ENCODE measurements at places on chromosomes 3 and 15.

DNA sequence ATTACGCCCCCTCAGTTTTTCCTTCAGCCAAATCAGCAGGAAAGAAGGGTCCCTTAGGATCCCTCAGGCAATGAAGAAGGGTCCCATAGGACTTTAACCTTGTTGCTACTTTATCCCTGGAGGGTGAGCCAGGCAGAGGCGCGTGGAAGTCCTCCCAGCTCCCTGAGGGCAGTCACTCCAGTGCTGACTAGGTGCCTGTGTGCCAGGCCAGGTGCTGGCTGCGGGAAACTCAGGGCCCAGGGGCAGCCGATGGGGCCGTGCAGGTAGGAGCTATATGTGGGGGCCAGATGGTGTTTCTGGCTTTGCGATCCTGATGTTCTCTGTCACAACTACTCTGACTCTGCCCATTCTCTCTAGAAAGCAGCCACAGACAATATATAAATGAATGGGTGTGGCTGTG lies 42.8 kb upstream of the IQSEC1 start:
- DNase-seq = no peak

DNA sequence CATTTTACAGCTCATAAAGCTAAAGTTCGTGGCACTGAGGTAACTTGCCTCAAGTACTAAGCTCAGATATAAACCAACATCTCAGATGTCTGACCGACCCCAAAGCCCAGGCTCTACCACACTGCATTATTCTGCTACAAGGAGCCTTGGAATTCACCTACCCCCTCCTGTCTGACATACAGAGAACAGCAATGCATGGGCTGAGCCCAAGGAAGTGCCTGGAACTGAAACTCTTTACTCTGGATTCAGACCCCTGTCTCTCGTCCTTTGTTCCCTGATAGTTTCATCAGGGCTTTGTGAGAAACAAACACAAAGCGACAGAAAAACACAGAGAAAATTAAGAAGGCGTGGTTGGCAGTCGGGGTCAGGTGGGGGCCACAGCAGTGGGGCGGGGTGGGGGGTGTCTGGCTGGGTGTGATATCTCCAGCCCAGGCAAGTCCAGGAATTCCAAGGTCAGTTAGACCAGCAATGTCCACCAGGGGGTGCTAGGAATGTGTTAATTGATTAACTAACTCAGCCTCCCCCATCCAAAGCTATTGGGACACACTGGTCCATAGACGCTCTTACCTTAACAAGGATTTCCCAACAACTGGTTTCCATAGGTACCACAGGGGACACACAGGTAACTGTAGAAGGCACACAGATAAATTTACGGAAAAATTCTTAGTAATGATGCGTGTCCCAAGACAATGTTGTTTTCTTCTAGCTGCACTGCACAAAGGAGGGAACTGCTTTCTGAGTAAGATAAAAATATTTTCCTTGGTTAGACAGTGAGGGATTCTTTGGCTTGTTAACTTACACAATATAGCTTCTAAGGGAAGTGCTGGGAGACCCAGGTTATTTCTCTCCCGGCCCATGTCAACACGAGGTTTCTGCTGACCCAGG lies 18.8 kb upstream of the SSUH2 start:
- DNase-seq = peak; percentile 49

GRCh38 chr3:56813653-56813960 lies 11.9 kb upstream of the ARHGEF3 start:
- no peak for DNase-seq

- peak; percentile 81 for DNase-seq
Observed at GRCh38 chr3:196650740-196651311, 11.3 kb downstream of the NRROS start.

DNA sequence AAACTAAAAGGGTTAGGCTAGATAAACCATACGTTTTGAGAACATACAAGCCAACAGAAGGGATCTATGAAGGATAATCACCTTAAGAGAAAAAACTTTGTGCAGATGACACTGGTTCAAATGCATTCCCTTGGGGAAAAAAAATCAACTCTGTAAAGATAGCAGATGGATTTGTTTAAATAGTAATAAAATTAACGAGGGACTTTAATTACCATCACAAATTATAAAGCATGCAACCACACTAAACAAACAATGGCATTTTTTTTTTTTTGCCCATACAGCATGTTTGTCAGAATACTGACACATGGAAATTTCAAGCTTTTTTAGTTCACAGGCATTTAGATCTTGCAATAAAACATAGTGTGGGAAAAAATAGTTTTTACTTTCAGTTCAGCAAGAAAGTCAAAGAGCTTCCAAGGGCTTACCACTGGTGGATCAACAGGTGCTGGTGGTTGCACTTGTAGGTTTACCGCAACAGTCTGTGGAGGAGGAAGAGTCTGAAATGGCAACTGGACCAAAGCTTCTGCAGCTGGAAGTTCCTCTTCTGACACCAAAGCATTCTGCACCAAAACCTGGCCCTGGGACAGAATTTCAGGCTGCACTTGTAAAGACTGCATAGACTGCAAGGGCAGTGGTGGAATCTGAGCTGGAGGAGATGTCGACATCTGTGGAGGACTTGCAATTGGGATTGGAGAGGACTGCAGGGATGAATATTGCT lies 53.1 kb downstream of the PHC3 start:
- DNase-seq = no peak

GRCh38 chr15:62770752-62771151 lies 271.8 kb upstream of the TPM1 start:
- DNase-seq = no peak

- no peak for DNase-seq
Observed at GRCh38 chr3:41159588-41160189, 39.6 kb upstream of the CTNNB1 start.

DNA sequence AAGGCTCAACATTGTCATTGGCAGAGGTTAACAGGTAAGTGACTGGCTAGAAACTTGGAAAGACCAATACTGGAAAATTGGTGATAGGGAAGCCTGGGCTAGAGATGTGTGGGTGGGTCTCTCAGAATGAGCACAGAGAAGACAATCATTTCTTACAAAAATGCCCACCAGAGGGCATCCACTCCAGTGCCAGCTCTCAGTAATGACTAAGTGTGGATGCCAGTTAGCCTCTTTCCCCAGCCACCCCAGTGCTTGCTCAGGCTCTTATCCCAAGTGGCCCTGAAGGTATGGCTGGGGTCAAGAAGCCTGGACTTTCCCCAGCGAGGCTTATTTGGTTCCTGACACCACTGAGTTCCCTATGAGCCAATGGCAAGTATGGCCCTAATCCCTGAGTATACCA lies 115.9 kb upstream of the ST8SIA2 start:
- DNase-seq = peak; percentile 26

DNA sequence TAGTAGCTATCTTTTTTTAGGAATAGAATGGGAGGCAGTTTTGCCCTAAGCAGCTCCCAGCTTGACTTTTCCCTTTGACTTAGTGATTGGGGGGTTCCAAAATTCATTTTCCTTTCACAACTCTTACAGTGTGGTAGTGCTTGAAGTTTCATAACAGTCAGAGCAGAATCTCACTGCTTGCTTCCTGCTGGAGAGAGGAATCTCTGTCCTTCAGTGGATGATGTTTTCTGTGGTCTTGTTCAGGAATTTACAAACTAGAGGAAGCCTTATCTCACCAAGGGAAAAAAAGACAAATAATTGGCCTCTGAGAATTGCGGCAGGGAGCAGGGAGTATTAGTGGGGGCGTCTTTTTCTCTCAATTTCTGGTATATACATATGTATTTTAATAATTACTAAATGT lies 326.6 kb upstream of the C2CD4B start:
- DNase-seq = no peak

DNA sequence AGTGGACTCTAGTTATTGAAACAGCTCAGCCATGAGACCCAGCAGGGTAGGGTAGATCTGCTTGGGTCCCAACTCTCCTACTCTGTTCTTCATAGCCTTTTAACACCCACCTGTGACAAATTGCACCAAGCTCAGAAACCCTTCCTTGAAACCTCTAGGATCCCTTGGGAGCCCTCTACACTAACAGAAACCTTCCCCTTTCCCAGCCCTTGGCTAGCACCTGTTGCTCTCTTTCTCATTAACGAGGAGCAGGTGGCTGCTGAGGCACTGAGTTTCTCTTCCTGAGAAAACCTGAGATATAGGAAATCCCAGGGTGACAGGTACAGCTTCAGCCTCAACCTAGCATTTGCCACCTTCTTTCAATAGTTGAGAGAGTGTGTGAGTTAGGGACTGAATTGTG lies 88.3 kb upstream of the CLSTN2 start:
- DNase-seq = no peak

DNA sequence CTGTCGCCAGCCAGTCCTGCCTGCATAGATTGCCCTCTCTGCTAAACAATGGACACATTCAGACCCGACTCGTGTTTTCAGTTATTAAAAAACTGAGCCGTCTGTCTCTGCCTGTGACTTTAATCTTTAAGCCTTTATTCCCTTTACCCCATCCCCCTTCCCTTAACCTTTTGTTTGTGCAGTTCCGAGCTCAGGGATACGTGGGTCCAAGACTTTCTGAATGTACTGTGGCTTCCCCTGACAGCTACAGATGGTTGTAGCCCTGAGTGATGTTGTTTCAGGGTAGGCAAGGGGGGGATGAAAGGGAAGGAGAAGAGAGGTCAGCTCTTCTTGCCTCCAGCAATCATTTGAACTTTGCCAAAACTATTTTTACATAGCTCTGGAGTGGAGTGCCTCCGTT lies 44.6 kb downstream of the EEFSEC start:
- no peak for DNase-seq

- DNase-seq = peak; percentile 70
Observed at GRCh38 chr3:56682462-56683121, 473 bp downstream of the TASOR start.

- no peak for DNase-seq
Observed at GRCh38 chr3:138457863-138458735, 23.7 kb downstream of the ESYT3 start.

- DNase-seq = no peak
Observed at GRCh38 chr3:54225841-54226528, 103.6 kb downstream of the CACNA2D3 start.

DNA sequence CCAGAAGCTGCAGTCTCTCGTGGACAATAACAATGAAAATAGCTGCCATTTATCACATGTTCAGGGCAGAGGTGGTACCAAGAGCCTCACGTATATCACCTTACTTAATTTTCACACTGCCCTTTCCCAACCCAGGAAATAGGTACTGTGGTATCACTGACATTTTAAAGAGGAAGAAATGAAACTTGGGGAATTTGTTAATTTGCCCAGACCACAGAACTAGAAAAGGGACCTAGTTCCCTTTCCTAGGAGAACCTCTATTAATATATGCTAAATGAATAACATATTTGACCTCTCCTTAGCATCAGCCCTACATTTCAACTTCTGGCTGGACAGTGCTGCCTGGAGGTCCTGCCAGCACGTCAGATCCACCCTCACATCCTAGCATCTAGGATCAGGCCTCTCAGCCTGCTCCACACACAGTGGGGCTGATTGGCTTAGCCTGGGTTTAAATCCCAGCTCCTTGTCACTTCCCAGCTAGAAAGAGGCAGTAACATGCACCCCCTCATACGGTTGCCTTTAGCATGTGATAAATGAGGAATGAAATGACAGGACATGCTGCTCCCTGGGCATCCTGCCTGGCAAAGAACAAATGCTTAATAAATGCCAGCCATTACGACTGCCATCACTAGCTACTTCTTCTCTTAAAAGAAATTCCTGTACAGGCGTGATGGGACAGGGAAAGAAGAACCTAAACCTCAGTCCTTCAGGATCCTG lies 95.1 kb upstream of the TNFAIP8L3 start:
- no peak for DNase-seq

DNA sequence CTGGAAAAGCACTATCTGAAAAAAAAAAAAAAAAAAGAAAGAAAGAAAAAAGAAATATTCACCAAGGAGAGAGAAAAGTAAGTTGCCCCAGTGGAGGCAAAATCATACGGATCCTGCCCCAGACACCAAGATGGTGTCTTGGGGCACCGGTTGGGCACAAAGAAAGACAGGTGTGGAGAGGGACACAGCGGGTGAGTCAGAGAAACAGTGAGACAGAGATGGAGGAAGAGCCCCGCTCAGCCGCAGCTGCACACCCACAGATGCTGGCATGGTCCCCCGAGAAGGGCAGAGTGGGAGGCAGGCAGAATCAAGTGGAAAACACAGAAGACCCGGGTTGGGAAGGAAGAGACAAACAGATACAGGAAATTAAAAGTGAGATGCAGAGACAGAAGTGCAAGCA lies 129.7 kb upstream of the SMAD3 start:
- no peak for DNase-seq

DNA sequence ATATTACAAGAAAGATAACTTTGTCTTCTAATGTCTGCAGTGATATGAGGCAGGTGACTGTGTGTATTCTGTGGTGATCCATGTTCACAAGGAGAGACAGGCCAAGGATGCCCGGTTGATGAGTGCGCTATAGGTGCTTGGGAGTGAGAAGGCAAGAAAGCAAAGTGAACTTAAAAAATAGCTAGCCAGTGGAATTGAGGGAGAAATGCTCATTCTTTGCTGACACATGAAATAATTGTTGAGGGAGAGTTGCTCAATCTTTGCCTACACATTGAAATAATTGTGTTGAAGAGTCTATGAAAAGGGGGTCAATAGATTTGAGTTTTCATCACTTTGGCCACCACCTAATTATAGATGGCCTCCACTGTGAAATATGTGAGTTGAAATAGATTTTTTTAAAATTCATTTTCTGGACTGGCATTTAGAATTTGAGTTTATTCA lies 156.3 kb downstream of the LPP start:
- no peak for DNase-seq

DNA sequence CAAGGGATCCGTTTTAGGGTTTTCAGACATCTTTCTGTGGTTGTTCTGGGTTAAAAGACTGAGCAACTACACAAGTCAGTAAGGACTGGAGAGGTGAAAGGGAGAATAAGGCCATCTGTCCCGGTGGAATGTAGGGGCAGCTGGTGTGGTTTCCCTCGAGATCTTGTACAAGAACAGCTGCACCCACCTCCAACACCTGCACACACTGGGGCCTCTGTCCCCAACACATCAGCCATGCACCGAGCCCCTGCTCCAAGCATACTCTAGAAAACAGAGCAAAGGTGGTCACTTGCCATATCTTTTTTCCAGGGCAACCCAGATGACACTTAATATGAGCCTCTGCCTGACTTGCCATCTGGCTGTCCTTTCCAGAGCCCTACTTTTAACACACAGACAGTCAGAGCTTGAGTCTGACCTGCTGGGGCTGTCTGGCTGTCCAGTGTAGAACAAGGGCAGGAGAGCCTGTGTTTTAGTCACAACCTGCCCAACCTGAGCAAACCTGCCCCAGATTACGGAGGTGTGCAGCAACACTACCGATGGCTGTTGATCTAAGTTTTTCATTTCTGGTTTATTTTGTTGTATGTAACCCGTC lies 12.2 kb downstream of the MAN2A2 start:
- no peak for DNase-seq

DNA sequence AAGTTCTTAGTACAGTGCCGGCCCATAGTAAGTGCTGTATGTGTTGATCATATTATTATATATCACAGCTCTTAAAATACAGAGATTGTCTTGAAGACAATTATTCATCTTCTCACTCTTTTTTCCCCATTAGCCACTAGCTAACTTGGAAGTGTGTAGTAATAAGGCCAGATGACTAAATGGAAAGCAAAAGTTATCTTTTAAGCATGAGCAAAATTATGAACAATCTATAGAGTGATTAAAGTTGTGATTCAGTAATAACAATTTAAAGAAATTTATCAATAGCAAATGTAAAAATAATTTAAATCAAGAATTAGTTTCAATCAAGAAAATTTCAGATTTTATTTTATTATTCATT lies 630.9 kb upstream of the TBL1XR1 start:
- DNase-seq = no peak

Measured in BE2C (cell line).